ENCODE measurements at places on chromosomes 6 and 20.
A peak's percentile ranks its signal among the peaks of the same experiment; 100 is the strongest.

DNA sequence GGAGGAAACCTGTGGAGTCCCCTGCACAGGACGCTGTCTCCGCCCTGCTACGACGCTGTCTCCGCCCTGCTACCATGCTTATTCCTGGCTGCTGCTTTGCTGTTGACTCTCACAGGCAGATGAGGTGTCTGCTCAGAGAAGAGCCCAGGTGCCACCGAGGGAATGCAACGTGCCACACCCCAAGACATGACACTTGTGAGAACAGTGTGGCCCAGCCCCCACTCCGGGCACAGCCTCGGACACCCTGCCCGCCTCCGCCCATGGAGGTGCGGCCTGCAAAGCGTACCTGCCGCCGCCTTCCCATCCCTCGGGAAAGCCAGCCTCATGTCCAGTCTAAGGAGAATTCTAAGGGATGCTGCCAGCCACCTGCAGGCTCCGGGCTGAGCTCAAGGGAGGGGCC, 15.6 kb upstream of the MRGBP start:
- DNase-seq, result no peak

GRCh38 chr6:44315516-44315915, 2.4 kb upstream of the AARS2 start:
- DNase-seq, result no peak

DNA sequence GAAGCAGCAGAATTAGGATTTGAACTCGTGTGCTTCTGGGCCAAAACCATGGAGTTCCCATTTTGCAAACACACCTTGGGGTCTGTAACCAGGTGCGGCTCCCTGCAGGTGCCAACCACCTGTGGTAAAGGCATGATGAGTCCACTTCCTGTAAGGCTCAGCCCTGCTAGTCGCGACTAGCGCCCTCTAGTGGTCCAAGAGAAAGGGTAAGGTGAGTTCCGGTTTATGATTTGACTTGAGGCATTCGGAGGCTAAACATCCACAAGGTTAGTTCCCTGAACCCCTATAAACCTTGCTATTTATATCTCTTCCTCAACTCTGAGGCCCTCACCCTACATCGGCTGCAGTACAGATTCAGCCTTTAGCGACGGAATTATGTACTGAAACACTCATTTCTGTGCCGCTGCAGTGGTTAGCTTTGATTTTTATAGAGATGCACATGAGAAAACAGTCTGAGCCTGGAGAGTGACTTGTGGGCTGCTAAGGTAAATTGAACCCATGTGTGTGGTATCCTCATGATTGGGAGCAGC, 173.4 kb downstream of the PLCB1 start:
- DNase-seq, result peak; percentile 80

GRCh38 chr6:130223508-130223907, 757 bp upstream of the SAMD3 start:
- DNase-seq, result peak; percentile 71

Data from CD4-positive, alpha-beta T cell treated with Interleukin-4 for 1 hour (primary cell).